ENCODE measurements at places on chromosomes 1 and 21.

- peak; percentile 74 for DNase-seq
Measured at GRCh38 chr1:205600085-205600484, 31.7 kb downstream of the ELK4 start.

DNA sequence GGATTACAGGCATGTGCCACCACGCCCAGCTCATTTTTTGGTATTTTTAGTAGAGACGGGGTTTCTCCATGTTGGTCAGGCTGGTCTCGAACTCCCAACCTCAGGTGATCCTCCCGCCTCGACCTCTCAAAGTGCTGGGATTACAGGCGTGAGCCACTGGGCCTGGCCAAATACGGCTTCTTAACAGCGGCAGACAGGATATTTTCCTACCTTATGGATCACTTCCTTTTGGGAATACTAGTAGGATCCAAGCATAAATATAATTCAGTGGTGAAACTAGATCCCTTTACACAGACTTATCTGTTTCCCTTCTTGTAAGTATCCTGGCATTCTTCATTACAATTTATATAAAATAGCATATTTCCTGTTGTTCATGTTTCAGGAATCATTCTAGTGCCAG is 40.9 kb downstream of the WNT4 start:
- DNase-seq = no peak

GRCh38 chr21:16004523-16004922 is 274.7 kb downstream of the USP25 start:
- DNase-seq = no peak

GRCh38 chr1:215023155-215023832 is 59.2 kb upstream of the KCNK2 start:
- no peak for DNase-seq

GRCh38 chr21:37478794-37479193 is 112.2 kb downstream of the DYRK1A start:
- peak; percentile 68 for DNase-seq

DNA sequence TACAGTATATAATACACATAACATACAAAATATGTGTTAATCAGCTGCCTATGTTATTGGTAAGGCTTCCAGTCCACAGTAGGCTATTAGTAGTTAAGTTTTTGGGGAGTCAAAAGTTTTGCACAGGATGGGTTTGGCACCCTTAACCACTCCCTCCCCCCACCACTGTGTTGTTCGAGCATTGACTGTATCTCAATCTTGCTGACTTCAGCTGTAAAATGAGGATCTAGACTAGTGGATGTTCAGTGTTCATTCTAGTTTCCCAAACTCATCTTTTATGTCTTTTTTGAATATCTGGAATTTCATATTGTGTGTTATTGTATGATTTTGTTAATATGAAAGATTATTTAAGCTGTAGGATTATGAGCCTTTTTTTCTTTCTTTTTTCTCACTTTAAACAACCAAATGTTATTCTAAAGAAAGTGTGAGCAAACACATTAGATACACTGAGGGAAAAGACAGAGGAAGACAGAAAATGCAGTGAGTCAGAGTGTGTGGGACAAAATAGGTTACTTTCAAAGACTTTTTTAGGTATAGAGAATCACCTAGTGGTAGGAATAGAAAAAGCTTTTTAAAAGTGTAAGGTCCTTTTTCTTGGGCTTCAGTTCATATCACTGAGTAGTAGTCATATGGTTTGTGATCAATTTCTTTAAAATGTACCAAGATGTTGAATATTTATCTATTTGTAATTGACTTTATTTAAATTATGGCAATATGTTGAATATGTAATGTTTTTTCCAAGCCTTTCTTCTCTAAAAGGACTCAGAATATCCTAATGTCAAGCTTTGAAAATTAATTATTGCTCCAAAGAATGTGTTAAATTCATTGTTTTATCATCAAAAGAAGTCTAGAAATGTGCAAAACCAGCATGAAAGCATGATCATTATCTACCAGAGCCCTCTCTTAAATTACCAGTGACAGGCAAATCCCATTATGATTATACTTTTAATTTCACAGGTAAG is 17.9 kb upstream of the CENPF start:
- DNase-seq = peak; percentile 89

DNA sequence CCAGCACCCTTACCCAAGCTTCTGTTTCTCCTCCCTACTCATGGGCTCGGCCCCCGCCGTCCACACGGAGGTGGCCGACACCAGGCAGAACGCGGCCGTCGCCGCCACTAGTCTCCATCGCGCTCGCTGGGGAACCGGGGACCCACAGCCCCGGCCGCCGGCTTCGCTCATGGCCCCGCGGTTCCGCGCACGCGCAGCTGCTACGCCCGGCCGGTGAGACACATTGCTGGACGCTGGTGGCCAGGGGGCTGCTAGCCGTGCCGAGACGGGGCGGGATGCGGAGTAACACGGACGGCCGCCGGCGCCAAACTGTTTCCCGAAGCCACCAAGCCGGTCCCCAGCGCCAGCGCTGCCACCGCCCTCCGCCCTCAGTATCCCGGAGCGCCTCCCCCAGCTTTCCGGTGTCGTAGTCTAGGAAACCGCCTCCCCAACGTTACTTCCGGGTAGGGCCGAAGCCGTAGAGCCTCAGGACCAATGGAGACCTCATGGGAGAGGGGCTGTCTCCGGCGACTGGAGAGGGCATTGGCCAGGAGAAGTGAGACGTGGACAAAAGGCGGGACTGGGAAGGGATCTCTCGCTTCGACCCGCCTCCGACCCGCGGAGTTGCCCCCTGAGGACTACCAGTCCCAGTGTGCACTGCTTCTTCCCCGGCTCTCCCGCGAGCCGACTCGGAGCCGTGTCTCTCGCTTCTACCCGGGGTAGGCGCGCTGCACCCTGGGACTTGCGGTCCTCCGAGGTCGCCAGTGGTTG is at the start of gene EDEM3:
TSS of gene EDEM3 (minus strand) at position 383 of the 750 bp plus-strand sequence. CDS start at position 171, 212 bp downstream.
- DNase-seq = peak; percentile 99

GRCh38 chr1:206911064-206911663 is 10.6 kb downstream of the FCMR start:
- DNase-seq = peak; percentile 68

DNA sequence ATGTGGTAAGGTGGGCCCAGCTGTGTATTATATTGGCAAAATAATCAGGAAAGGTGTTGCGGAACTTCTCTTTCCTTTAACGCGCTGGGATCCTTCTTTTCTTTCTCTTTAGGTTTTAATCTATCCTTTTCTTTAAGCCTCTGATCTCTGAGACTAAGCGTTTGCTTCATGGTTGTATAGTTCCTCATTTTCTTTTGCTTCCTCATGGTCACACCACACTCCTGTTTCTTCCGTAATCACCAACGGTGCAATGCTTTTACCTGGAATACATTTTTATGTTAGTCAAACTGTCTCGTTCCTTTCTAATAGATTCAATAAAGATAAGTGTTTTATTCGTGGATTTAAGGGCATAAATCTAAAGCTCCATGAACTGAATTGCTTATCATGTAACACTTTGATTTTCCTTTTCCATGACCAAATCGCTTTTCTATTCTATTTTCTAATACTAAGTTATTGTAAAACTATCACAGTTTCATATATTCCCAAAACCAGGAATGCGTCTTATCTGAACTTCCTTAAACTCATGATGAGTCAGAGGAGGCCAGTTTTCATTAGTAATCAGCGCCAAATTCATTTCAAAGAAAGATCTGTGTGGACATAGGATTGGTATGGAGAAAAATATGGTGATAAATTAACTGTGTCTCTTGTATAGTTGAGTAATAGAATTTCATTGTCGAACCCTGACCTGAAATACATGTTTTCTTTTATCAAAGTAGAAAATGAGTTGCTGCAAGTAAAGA is 12.2 kb downstream of the SDCCAG8 start:
- DNase-seq = peak; percentile 67

DNA sequence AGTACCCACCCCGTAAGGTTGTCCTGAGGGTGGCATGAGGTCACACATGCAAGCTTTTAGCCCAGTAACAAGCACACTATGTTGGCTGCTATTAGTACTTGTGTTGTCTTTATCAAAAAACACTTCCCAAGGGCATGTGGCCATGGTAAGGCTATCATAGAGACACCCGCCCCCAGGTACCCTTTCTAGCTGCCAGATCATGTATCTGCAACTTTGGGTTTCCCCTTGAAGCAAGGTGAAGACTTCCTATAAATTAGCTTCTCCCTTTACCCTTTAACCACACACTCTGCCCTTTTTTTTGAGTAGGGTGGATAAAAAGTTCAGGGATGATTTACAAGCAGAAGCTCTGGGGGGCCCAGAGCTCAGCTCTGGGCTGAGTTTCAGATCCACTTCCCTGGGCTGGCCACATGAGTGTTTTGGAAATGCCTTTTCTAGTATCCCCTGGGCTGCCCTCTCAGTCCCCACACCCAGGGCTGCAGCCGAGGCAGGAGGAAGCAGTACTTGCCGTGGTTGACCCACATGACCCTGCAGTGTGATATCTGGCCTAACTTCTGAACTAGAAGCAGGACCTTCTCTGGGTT is 2.0 kb downstream of the ZDHHC18 start:
- DNase-seq = no peak

DNA sequence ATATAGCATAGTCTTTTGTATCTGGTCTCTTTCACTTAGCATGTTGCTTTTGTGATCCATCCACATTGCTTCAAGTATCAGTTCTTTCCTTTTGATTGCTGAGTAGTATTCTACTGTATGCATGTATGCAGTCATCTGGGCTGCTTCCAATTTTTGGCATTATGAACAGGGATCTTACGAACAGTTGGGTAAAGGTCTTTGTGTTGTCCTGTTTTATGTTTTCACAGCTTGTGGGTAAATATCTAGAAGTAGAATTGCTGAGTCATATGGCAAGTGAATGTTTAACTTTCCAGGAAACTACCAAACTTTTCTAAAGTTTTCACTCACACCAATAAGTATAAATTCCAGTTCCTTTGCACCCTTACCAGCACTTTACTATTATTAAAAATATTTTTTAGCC is 60.9 kb downstream of the LHX4 start:
- DNase-seq = peak; percentile 35

DNA sequence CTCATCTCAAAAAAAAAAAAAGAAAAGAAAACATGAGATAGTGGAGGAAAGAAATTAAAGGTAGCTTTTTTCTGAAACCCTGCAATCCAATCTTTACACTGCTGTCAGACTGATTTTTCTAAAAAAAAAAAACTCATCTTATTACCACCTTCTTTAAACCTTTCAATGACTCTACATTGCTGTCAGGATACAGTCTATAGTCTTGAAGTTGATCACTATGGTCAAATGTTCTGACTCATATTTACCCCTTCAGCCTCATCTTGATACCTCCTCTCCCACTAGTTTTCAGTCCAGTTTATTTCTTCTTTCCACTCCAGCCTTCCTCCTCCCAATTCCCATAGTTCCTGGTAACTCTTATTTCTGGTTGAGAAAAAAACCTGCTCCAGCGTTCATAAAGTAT is 17.7 kb upstream of the NFIA start:
- DNase-seq = no peak

DNA sequence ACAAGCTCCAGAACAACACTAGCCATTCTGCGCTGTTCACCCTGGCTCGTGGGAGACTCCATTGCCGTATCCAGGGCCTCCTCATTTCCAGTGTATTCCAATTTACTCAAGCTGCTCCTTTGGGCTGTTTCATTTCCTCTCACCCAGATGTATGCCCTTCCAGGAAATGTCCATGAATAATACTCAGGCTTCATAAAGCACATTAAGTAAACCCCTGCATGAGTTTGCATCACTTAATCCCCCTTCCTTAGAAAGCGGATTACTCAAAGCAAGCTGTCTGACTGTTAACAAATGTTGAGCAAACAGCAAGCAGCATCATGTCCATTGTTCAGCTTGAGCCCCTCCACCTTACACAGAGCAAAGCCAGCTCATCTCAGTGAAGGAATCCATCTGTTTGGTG is 403.6 kb upstream of the PBX1 start:
- DNase-seq = no peak

DNA sequence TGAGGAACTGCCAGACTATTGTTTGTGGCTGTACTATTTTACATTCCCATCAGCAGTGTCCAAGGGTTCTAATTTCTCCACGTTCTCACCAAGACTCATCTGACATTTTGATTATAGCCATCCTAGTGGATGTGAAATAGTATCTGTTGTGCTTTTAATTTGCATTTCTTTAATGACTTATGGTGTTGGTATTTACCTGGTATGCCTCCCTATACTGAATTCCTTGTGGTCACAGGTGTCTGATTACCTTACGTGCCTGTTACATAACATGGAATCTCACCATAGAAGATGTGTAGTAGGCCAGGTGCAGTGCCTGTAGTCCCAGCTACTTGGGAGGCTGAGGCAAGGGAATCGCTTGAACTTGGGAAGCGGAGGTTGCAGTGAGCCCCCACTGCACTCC is 13.5 kb downstream of the ZYG11A start:
- DNase-seq = no peak
